ENCODE measurements at places on chromosomes 13 and 19.
A peak's percentile ranks its signal among the peaks of the same experiment; 100 is the strongest.

DNA sequence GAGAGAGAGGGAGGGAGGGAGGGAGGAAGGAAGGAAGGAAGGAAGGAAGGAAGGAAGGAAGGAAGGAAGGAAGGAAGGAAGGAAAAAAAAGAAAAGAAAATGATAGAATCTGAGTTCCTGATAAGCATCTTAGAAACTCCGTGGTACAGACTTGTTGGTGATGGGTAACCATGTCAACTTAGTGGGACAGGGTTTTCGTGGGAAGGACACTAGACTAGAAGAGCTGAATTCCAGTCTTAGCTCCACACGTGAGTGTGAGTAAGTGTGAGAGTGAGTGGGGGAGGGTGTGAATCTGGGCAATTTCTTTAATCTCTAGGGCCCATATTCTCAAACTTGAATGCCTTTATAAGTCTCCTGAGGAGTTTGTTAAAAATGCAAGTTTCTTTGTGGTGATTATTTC is 35.0 kb downstream of the PABPC3 start:
- no peak for DNase-seq

GRCh38 chr19:11881151-11881800 is 6.3 kb upstream of the ZNF69 start:
- DNase-seq, result peak; percentile 75

GRCh38 chr13:28324181-28324789 is 170.6 kb downstream of the FLT1 start:
- peak; percentile 77 for DNase-seq

GRCh38 chr13:110280231-110280813 is 26.6 kb downstream of the COL4A1 start:
- no peak for DNase-seq

DNA sequence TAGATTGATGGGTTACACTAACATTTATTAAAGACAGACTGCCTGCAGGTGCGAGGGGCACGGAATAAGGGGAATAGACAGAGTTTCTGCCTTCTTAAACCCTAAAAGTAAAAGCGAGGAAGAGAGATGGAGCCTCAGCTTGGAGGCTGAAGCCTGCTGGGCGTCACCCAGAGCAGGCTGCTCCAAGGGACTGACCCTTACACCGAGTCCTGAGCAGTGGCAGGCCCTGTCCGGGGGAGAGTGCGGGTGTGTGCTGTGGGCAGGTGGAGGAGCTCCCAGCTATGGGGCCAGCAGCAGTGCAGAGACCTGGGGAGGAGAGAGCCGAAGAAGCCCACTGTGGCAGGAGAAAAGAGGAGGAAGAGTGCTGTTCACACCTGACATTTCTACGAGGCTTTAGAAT is 86.4 kb downstream of the SOX1 start:
- DNase-seq, result no peak

DNA sequence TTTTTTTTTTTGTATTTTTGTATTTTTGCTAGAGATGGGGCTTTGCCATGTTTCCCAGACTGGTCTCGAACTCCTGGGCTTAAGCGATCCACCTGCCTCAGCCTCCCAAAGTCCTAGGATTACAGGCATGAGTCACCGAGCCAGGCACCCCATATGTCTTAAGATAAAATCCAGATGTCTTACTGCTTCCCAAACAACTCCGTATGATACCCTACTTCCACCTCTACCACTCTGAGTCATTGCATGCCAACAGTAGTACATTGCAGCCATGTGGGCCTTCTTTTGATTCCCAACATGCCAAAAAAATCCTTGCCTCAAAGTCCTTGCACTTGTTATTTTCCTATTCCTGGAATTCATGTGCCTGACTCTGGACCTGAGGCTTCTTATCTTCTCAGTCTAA is 799.2 kb downstream of the GPC5 start:
- DNase-seq, result no peak

- no peak for DNase-seq
These were observed 2.7 kb downstream of the CD79A start for GRCh38 chr19:41879670-41880328.

- peak; percentile 36 for DNase-seq
These were observed 1146.2 kb upstream of the SPRY2 start for GRCh38 chr13:81487151-81487550.

GRCh38 chr19:49447485-49448431 is 3.9 kb downstream of the PIH1D1 start:
- DNase-seq, result peak; percentile 72

GRCh38 chr13:112934078-112934477 is 34.9 kb upstream of the MCF2L start:
- DNase-seq, result no peak

GRCh38 chr13:27193496-27193895 is 21.9 kb upstream of the USP12 start:
- no peak for DNase-seq

DNA sequence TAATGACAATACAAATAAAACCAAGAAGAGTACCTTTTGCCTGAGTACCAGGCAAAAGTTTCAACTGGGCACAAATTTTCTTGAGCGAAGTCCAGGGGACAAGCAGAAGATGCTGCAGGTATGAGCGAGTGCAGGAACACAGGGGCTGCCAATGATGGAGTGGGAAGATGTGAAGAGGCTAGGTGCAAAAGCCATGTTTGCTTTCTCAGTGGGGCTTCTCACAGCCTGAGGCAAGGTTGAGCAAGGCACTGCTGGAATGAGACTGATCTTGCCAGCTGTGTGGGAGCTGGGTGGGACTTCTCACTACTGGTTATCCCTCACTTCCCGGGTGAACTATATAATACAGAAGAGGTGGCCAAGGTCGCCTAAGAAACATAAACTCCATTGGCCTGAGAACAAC is 1200.7 kb downstream of the SLITRK1 start:
- no peak for DNase-seq

Measured in testis (tissue), 5 donors.